Smooth muscle cell of trachea (primary cell): ENCODE measurements at places on chromosomes 12 and 14. TPM values are rescaled to one million over a fixed set of nuclear protein-coding genes. Genes with fewer than 3 reads are reported as not detected.

DPY19L2 gene
- total RNA-seq, result 0.73 and 2.3 TPM in 2 replicates

C14orf132 gene
- 31.9 and 59.4 TPM in 2 replicates for total RNA-seq

FOXG1 gene
- 0.44 and 0.83 TPM in 2 replicates for total RNA-seq

DPPA3 gene
- total RNA-seq, result not detected in 2 replicates

MANSC4 gene
- total RNA-seq, result not detected in 2 replicates

AMN gene
- total RNA-seq, result 0.15 and 0.17 TPM in 2 replicates

SMCO3 gene
- total RNA-seq, result 0.15 and 0.17 TPM in 2 replicates

BCL11B gene
- total RNA-seq, result under 0.01 TPM in 1 of 2 replicates, not detected in the other

PRB2 gene
- total RNA-seq, result not detected in 2 replicates

LPAR5 gene
- not detected in 2 replicates for total RNA-seq

NGB gene
- not detected in 2 replicates for total RNA-seq

AGAP2 gene
- 0.15 and 0.50 TPM in 2 replicates for total RNA-seq

GOLGA5 gene
- total RNA-seq, result 52.8 and 56.7 TPM in 2 replicates

EPYC gene
- total RNA-seq, result 0.15 TPM in 1 of 2 replicates, not detected in the other

GAS2L3 gene
- 15.5 and 44.1 TPM in 2 replicates for total RNA-seq

STYK1 gene
- 0.50 TPM in 1 of 2 replicates, not detected in the other for total RNA-seq

GSC gene
- total RNA-seq, result 0.33 TPM in 1 of 2 replicates, not detected in the other

SAMD4A gene
- 31.7 and 45.2 TPM in 2 replicates for total RNA-seq

ING4 gene
- total RNA-seq, result 39.7 and 53.5 TPM in 2 replicates

TUNAR gene
- total RNA-seq, result not detected in 2 replicates

NRL gene
- 0.83 and 0.87 TPM in 2 replicates for total RNA-seq

MORN3 gene
- total RNA-seq, result 0.33 and 0.73 TPM in 2 replicates

HRK gene
- total RNA-seq, result 0.17 TPM in 1 of 2 replicates, not detected in the other

TMEM132D gene
- total RNA-seq, result not detected in 2 replicates

KRT79 gene
- not detected in 2 replicates for total RNA-seq

FBLN5 gene
- total RNA-seq, result 49.5 and 52.9 TPM in 2 replicates

SOS2 gene
- total RNA-seq, result 13.9 and 26.0 TPM in 2 replicates

ART4 gene
- total RNA-seq, result 0.44 TPM in 1 of 2 replicates, not detected in the other

RAD9B gene
- 0.29 and 0.83 TPM in 2 replicates for total RNA-seq

SGPP1 gene
- 35.6 and 39.0 TPM in 2 replicates for total RNA-seq

LIMA1 gene
- total RNA-seq, result 122 and 167 TPM in 2 replicates

OASL gene
- total RNA-seq, result 0.15 and 0.33 TPM in 2 replicates

MYO1H gene
- not detected in 2 replicates for total RNA-seq

OTX2 gene
- not detected in 2 replicates for total RNA-seq

PLEKHA5 gene
- 45.8 and 61.2 TPM in 2 replicates for total RNA-seq

SLC5A8 gene
- not detected in 2 replicates for total RNA-seq

TUBA1C gene
- total RNA-seq, result 476 and 565 TPM in 2 replicates

C14orf119 gene
- 67.8 and 72.4 TPM in 2 replicates for total RNA-seq

GCH1 gene
- total RNA-seq, result 0.73 and 6.3 TPM in 2 replicates

TPH2 gene
- not detected in 2 replicates for total RNA-seq
